Ureter (tissue), 1 donor: ENCODE measurements at places on chromosomes 4 and X. TPM values are rescaled to one million over a fixed set of nuclear protein-coding genes. Genes with fewer than 3 reads are reported as not detected.

RBM3 gene
- 364 TPM for total RNA-seq

DNA sequence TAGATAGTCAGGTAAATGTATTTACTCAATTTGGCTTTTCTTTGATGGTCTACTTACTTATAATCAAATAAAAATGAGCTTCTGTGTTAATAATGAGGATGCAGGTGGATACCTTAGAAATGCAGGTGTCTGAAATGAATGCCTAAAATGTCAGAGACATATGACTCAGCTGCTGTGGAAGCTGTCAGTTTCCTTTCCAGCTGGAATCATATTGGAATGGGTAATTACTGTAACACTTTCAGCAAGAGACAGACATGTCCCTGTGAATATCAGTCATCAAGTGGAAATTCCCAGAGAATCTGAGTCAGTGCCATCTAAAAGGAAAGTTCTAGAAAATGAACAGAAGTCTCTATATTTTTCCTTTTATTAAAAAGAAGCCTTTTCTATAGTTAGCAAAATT, 783.0 kb upstream of the AADAT start:
- no peak for DNase-seq

DNA sequence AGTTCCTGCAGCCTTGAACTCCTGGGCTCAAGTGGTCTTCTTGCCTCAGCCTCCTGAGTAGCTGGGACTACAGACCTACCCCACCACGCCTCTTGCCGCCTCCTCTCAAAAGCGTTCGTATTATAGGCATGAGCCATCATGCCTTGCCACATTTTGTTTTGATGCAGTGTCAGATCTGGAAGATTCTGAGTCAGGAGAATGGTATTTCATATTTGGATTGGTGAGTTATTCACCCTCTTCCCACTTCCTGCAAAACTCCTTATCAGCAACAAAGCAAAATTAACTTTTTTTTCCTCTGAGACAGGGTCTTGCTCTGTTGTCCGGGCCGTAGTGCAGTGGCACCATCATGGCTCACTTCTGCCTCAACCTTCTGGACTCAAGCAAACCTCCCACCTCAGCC, 29.6 kb downstream of the REST start:
- no peak for DNase-seq

- no peak for DNase-seq
These were observed 830 bp downstream of the HOPX start for GRCh38 chr4:56680266-56680665.

DNA sequence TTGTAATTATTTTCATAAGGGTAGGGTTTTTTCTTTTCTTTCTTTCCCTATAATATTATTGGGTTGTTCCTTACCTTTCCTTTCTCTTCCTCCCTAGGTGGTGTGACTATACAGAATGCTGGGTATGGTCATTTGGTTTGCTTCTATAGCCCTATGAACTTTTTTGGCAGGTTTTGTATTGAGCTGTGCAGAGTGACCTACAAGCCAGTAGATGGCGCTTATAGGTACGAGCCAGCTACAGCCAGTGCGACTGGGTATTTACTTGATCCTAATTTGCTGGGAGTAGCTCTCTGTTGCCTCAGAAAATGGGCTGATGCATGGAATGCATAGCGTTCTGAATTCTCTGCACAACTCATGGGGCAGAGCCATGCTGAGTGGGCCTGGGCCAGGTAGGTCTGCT, 423.3 kb downstream of the MAGEE1 start:
- no peak for DNase-seq

AREG gene
- total RNA-seq, result 7.4 TPM

GRCh38 chr4:86484241-86484640, 109.9 kb upstream of the PTPN13 start:
- DNase-seq, result no peak

PCDH7 gene
- total RNA-seq, result 18.4 TPM

CENPU gene
- 3.1 TPM for total RNA-seq

GRCh38 chrX:28802625-28803024, 215.4 kb downstream of the IL1RAPL1 start:
- no peak for DNase-seq

CPZ gene
- total RNA-seq, result 7.4 TPM
